Endothelial cell of coronary artery (primary cell): ENCODE measurements at places on chromosomes 5 and 9. TPM values are rescaled to one million over a fixed set of nuclear protein-coding genes. Genes with fewer than 3 reads are reported as not detected.

The WNT8A gene
- total RNA-seq = not detected in 2 replicates

The CENPH gene
- 5.5 and 6.1 TPM in 2 replicates for total RNA-seq

The BNC2 gene
- total RNA-seq = 15.3 and 21.1 TPM in 2 replicates

The RASGRF2 gene
- 12.4 and 13.6 TPM in 2 replicates for total RNA-seq

The ADCY2 gene
- total RNA-seq = not detected in 2 replicates

The HAVCR1 gene
- not detected in 2 replicates for total RNA-seq

The GEMIN5 gene
- 15.8 and 19.8 TPM in 2 replicates for total RNA-seq

The SLC23A1 gene
- not detected in 2 replicates for total RNA-seq

The MAT2B gene
- 88.4 and 112 TPM in 2 replicates for total RNA-seq

The SPATA31C1 gene
- total RNA-seq = not detected in 2 replicates

The SH3GL2 gene
- total RNA-seq = 0.09 TPM in 1 of 2 replicates, not detected in the other

The MEIKIN gene
- total RNA-seq = not detected in 2 replicates

The ARSI gene
- 0.09 and 0.28 TPM in 2 replicates for total RNA-seq

The GFPT2 gene
- total RNA-seq = 6.2 and 24.8 TPM in 2 replicates

The C9orf78 gene
- total RNA-seq = 37.5 and 40.7 TPM in 2 replicates

The DNM1 gene
- total RNA-seq = 0.27 and 2.9 TPM in 2 replicates

The ARL14EPL gene
- 0.18 TPM in 1 of 2 replicates, not detected in the other for total RNA-seq

The ZNF658 gene
- total RNA-seq = 4.0 and 4.1 TPM in 2 replicates

The ST8SIA4 gene
- 1.1 and 8.0 TPM in 2 replicates for total RNA-seq

The INSL6 gene
- not detected in 2 replicates for total RNA-seq

The EXOSC3 gene
- total RNA-seq = 30.2 and 35.8 TPM in 2 replicates

The SCGB3A2 gene
- not detected in 2 replicates for total RNA-seq

The THBS4 gene
- under 0.01 and 0.09 TPM in 2 replicates for total RNA-seq

The ECPAS gene
- 99.1 and 142 TPM in 2 replicates for total RNA-seq

The WWC1 gene
- under 0.01 and 0.36 TPM in 2 replicates for total RNA-seq

The ELP1 gene
- 28.8 and 34.8 TPM in 2 replicates for total RNA-seq

The GBA2 gene
- total RNA-seq = 63.2 and 65.8 TPM in 2 replicates

The ACOT12 gene
- not detected in 2 replicates for total RNA-seq

The PGM5 gene
- total RNA-seq = 1.1 TPM in 1 of 2 replicates, not detected in the other

The PCDHB4 gene
- 0.09 TPM in 2 replicates for total RNA-seq

The C5orf34 gene
- total RNA-seq = 3.1 and 3.6 TPM in 2 replicates

The LECT2 gene
- not detected in 2 replicates for total RNA-seq

The HMCN2 gene
- under 0.01 and 0.28 TPM in 2 replicates for total RNA-seq

The RNF180 gene
- 3.7 and 6.4 TPM in 2 replicates for total RNA-seq
